ENCODE measurements at places on chromosomes 2 and 18.

DNA sequence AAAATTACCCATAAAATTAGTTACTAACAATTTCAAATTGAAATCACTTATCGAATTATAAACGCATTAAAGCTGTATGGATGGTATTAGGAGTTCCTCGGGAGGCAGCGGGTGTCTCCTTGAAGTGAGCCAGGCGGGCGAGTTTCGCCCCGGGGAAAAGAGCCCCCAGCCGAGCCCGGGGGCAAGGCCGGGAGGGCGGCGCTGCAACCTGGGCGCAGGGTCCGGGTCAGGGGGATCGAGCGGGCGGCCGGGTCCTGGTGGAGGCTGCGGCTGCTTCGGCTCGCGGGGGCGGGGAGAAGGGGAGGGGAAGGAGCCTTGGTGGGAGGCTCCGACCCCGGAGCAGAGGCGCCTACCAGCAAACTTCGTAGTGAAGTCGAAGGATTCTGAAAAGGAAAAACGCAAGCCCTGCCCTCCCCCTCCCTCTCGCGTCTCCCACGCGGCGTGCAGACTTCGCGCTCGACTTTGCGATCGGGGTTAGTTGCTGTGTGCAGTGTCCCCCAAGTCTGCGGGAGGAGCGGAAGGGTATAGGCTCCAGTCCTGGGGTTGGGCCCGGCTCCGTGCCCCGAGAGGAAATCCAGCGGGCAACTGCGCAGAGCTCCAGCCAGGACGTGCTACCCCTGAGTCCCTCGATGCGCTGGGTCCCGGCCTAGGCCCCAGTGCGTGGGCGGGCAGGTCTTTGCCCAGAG lies 140.8 kb downstream of the MEIS1 start:
- no peak for DNase-seq

- no peak for DNase-seq
Observed at GRCh38 chr2:218566296-218566695, 1.9 kb downstream of the USP37 start.

- DNase-seq = no peak
Observed at GRCh38 chr2:226583715-226584114, 215.9 kb downstream of the IRS1 start.

- no peak for DNase-seq
Observed at GRCh38 chr2:26670171-26670570, 22.4 kb upstream of the KCNK3 start.

GRCh38 chr2:179460181-179460929 lies 195.7 kb upstream of the SESTD1 start:
- DNase-seq = no peak

DNA sequence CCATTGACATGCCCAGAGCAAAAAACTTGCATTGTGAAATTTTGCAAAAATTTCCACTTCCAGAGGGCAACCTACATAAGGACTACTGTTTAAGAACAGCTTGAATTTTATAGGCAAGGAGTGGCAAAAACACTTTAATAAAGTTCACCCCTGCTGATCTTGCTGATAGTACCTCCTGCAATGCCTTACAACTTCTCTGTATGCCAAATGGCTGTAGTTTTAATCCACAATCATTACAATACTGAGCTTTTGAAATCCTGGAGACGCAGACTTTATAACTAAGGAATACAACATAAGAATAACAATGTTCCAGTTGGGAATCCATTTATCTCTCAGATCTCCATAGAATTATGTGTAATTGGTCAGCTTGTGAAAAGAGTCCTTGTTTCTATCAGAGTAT lies 247.5 kb downstream of the KCNJ3 start:
- no peak for DNase-seq

GRCh38 chr2:138689705-138690104 lies 90.5 kb downstream of the NXPH2 start:
- no peak for DNase-seq

- no peak for DNase-seq
Observed at GRCh38 chr18:23977719-23978483, 36.7 kb upstream of the TTC39C start.

- DNase-seq = no peak
Observed at GRCh38 chr2:191846515-191847476, at the start of gene CAVIN2. Gene CAVIN2 (minus strand): TSS chr2:191847088. CDS start chr2:191846925, 163 bp downstream.

GRCh38 chr2:75003773-75004172 lies 45.3 kb downstream of the POLE4 start:
- DNase-seq = no peak

DNA sequence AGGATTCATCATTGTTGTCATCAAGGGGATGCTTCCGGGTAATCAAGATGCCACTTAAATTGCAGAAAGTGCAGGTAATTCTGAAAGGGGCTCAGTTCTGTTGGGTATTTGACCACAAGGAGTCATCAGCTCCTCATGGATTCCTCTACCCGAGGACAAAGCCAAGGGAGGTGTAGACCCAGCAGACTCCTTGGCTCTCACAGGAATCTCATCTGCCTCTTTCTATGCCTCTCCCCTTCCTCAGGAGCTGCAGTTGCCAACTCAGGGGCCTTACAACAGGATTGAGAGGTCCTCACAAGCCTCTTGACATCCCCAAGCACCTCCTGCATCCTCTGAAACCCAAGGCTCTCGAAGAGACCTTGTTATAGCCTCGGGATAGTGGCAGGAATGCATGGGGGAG lies 44.0 kb downstream of the ITGB6 start:
- no peak for DNase-seq

DNA sequence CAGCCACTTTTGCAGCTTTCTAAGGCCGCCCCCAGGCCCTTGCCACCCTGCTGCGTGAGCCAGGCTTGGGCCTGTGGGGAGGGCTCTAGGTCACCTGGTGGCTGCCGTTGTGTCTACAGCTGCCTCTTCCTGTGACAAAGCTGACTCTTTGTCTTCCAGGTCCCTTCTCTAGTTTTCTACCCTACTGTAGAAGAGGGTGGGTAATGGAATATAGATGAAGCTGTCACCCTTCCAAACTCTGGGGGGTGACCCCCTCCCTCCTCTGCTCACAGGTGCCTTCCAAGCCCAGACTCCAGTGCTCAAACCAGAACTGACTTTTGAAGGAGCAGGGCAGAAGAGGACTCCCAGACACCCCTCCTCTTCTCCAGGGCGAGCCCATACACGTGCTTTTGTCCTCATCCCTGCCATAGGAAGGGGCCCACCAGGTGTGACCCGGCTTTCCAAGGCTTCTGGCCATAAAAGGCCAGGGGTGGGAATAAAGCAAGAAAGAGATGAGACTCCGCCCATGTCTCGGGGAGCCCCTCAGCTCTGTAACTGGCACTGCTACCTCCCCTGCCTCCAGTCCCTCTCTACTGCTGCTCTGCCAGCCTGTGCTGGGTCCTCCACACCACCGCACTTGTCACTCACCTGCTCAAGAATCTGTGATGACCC lies 17.9 kb upstream of the SDC1 start:
- DNase-seq = no peak

DNA sequence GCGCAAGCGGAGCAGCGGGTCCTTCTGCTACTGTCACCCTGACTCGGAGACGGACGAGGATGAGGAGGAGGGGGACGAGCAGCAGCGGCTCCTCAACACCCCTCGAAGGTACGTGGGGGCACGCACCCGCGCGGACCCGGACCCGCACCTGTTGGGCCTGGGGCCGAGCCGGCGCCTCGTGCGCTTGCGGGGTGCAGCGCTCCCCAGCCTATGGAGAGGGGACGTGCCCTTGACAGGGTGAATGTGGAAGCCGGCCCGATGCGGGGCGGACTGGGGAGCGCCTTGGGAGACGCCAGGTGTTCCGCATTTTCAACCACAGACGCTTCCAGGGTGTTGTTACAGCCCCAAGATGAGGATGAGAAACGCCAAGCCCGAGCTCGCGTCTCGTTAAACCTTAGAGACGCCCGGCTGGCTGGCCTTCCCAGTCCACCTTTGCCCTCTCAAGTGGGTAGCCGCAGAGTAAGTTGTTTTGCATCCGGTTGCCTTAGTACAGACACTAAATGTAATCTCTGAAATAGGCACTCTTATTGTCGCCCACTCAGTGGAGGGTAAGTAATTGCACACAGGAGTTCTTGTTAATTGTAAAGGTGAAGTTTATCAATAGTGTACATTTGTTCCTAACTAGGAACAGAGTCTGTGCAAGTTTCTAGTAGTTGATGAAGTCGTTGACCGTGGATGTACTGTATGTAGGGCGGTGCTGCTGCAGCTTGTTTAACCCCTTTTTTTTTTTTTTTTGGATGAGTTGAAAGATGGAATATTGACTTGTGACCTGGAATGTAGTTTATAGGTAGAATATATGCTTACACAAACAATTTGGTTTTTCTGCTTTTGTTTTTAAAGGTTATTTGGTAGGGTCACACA lies 815 bp downstream of the GMCL1 start:
- peak; percentile 57 for DNase-seq

- no peak for DNase-seq
Observed at GRCh38 chr2:65121-65520, 18.8 kb upstream of the FAM110C start.

GRCh38 chr2:46801731-46802664 lies 113.6 kb downstream of the MCFD2 start:
- no peak for DNase-seq

GRCh38 chr18:50133526-50133925 lies 61.4 kb downstream of the MYO5B start:
- no peak for DNase-seq

- DNase-seq = no peak
Observed at GRCh38 chr2:29650631-29651097, 270.7 kb downstream of the ALK start.

- DNase-seq = peak; percentile 68
Observed at GRCh38 chr2:231687133-231687852, 21.0 kb upstream of the PTMA start.

DNA sequence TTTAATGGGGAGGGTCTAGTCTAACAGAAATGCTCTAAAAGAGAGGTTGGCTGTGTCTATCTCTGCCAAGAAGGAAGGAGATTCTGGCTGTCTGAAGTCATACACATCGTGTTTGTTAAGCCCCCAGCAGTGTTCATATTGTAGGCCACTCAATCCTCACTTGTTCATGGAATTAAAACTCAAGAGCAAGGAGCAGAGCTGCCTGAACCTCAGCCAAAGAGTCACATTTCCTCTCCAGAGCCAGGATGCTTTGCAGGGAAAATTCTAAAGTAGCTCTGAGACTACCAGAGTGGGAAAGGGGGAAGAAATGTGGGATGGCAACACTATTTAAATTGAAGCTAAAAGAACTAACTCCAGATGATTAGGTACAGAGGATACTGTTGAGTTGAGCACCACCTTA lies 190.7 kb upstream of the CXCR4 start:
- DNase-seq = no peak

- DNase-seq = no peak
Observed at GRCh38 chr18:76668119-76668518, 154.2 kb upstream of the ZNF236 start.

- DNase-seq = no peak
Observed at GRCh38 chr2:178553047-178553446, 72.8 kb downstream of the PLEKHA3 start.

All from CD4-positive, alpha-beta T cell treated with Interleukin-12 subunit alpha and Interleukin-12 subunit beta, for 1 hour (primary cell).